ENCODE measurements at places on chromosomes 6 and 20.
A peak's percentile ranks its signal among the peaks of the same experiment; 100 is the strongest.

- no peak for DNase-seq
These were observed 960 bp downstream of the TNFRSF6B start for GRCh38 chr20:63697357-63697867.

DNA sequence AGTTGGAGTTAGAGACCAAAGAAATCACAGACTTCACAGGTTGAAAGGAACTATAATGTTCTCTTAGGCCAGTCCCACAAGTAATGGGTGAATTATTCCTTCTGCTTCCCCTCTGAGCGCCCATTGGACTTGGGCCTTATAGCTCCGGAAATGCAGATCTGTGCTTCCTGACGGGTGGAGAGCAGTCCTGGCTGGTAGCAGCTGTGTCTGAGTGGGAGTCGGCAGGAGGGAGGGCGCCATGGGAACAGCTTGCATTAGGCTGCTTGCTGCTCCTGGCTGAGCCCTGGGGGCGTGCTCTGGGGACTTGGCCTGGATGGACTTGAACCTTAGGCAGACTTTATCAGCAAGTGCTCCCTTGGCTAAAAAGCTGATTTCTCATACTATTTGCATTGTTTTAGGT is 18.4 kb upstream of the NUP153 start:
- DNase-seq, result peak; percentile 48

DNA sequence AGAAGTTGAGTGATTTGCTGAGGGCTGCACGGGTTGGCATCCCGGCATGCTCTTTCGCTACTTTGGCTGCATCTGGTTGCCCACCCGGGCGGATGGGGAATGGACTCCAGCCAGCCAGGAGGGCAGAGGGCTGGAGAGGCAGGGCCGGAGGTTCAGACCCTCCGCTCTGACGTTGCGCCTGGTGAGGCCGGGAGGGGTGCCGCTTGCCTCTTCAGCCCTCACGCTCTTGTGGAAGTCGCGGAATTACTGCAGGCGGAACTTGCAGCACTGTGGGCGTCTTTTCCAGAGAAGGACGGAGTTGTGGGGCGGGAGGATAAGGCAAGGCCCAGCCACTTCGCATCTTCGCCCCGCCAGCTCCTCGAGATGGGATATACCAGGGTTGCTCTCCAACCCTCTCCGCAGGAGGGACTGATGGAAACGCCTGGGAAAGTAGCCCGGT is 656 bp downstream of the RTEL1 start:
- no peak for DNase-seq

DNA sequence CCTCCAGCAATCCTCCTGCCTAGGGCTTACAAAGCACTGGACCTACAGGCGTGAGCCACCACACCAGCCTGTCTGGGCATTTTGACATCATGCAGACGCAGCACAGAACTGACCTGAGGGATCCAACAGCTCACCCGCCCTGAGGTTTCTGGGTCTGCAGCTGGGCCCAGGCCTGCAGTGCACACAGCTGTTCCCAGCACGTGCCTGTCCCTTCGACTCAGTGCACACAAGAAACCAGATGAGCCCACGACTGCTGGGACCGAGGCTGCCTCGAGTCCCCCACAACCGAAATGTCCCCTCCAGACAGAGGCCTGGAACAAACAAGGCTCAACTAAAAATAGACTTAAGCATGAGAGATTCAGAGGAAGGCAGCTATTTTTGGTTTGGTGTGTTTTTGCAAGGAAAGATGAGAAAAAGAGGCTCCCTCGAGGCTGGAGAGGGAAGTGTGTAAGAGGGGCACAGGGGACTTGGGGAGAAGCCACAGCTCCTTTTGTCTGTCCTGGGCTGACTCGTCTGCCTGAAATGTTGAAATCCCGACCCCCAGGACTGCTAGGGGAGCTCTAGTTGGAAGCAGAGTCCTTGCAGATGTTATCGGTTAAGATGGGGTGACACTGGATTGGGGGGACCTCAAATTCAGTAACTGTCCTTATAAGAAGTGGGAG is 66.3 kb downstream of the YTHDF1 start:
- no peak for DNase-seq

- no peak for DNase-seq
These were observed 23.9 kb upstream of the MOXD1 start for GRCh38 chr6:132425176-132425575.

DNA sequence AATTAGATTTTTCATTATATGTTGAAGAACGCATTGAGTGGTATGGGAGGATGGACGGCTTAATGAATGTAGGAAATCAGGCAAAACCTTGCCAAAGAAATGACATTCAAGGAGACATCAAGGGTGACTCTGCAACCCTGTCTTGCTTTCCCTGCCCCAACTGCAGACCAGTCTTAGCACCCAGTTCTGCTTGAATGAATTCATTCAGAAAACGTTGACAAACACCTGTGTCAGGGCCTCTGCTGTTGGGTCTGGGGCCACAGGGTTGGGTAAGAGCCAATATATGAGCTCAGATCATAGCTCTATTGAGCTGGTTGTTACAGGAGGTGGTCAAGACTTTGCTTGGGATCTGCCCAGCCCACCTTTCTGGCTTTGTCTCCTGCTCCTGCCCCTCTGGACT is 7.7 kb upstream of the ASXL1 start:
- DNase-seq, result no peak

DNA sequence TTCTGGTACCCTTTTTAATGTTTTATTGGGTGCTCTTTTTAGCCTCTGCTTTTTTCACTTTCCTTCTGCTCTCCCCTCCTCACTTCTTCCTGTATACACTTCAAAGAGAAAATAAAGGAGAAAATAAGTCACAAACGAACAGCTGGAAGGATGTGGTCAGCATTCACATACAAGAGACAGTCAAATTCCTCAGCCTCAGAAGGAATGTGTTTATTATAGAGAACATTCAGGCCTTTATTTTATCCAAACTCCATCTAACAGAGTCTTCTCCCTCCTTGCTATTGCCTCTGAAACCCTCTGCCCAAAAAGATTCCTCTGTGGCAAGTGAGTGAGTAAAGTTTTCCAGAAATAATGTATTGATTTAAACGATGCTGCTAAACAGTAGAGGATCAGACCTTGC is 490.4 kb downstream of the FRK start:
- DNase-seq, result no peak

- no peak for DNase-seq
These were observed 2.0 kb downstream of the ACSS1 start for GRCh38 chr20:25055711-25056495.

DNA sequence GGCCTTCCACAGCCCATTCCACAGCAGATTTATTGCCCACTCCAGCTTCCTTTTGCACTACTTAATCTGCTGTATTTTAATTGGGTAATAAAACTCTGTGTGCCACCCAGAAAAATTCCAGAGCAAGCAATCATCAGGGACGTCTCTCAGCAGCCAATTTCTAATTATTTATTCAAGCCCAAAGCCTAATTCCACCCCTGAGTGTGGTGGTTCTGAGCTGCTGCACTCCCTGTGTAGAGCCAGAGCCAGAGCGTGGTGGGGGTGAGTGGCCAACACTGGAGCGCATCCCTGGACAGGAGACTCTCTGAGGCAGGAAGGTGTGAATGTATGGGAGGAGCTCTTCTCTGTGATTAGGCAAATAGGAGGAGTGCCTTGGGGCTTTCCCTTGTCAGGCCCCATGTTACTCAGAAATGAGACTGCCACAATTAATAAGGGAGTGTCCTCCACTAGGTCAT is 66.1 kb downstream of the CD24 start:
- DNase-seq, result no peak

GRCh38 chr6:163659803-163660202 is 245.3 kb downstream of the QKI start:
- no peak for DNase-seq

DNA sequence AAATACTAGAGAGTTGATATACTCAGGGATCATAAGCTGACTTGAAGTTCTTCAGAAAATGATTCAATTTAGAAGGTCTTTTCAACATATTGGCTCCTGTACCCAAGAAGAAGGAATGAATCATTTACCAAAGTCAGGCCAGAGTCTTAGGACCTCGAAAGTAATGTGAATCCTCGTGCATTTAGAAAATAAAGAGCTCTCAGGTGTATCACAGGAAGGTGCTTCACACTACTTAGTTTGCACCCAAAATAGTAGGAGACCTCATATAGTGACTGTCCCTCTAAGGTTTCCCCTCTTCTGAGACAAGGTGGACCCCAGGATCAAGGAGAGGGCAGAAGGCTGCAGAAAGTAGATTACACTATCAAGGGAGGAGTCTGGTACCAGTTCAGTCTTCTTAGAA is 71.8 kb downstream of the F13A1 start:
- no peak for DNase-seq

DNA sequence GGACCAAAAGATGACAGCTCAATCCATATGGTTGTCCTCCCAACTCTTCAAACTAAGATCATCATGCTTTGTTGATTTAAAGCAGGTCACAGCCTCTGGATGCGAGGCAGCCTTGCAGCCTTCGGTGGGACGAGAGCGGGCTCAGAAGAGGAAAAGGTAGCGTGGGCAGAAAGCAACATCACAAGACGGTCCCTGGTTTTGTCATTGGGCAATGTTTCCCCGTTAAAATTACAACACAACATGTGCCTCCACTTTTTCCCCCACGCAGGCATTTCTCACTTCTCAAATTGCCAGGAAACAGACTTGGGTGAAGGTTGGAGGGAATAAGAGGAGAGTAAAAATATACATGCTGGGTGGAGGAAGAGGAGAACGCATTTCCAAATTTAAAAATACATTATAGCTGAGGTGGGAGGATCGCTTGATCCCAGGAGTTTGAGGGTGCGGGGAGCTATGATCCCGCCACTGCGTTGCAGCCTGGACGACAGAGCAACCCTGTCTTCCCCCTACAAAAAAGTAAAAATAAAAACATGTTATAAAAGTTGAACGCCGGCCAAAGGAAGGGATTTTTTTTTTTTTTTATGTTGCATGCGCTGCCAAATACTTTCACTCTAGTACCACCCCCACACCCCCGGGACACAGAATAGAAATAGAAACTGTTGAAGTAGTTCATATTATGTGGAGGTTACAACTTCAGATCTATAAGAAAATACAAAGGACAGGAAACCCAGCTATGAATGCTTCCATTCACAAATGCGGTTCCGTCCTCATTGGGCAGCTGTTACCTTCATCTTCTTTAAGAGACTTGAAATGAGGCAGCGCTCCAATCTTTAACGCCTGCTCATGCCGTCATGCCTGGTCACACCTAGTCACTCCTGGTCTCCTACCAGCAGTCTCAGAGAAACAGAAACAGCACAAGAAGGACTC is 13.9 kb upstream of the NAA20 start:
- no peak for DNase-seq

DNA sequence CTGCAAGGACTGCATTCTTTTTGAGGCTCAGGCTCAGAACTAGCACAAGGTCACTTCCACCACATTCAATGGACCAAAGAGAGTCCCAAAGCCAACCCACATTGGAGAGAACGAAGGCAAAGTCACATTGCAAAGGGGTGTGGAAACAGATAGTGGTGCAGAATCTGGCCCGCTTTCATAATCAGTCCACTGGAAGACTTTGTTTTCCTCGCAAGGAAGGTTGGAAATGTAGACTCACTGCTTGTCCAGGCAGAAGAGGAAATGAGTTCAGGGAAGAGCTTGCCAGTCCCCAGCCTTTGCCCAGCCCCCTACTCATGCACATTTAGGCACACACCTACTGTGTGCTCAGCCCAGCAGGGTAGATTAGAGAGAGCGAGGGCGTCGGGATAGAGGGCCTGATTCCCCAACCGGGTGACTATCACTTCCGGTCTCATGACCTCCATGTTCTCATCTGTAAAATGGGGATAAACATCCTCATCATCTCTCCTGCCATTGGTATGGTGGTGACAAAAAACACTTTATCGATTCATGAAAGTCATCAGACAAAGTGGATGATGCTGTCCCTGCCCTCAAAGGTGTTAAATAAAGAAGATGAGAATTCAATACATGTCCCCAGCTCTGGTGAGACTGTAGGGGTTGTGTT is 24.3 kb upstream of the CCN5 start:
- no peak for DNase-seq

- no peak for DNase-seq
These were observed 131.8 kb downstream of the UNC5CL start for GRCh38 chr6:40907198-40907701.

- DNase-seq, result no peak
These were observed 1.2 kb upstream of the NTSR1 start for GRCh38 chr20:62707276-62707920.

- no peak for DNase-seq
These were observed 305.4 kb downstream of the TAF4 start for GRCh38 chr20:61760321-61760720.
